Muscle of arm (tissue), 14 donors: ENCODE measurements at places on chromosomes 7 and 10.

- no peak for DNase-seq
Observed at GRCh38 chr7:18975276-18975675, 142.2 kb downstream of the TWIST1 start.

GRCh38 chr7:57354679-57355338, 95.2 kb upstream of the ZNF716 start:
- no peak for DNase-seq

- no peak for DNase-seq
Observed at GRCh38 chr10:127452568-127452967, 96.5 kb upstream of the NPS start.

DNA sequence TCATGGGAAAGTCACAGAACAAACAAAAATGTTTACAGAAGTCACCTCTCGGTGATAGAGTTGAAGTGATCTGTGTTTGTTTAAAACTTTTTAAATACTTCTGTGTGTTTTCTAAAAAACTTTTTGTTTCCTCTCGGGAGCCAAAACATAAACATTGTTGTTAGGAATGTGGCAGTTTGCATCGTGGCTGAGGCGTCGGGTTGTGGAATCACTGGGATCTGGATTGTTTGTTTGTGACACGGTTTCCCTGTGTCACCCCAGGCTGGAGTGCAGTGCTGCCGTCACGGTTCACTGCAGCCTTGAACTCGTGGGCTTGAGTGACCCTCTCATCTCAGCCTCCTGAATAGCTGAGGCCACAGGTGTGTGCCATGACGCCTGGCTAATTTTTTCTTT, 29.0 kb upstream of the SUN1 start:
- DNase-seq: no peak

GRCh38 chr10:123855008-123855684, 36.5 kb downstream of the CPXM2 start:
- no peak for DNase-seq

GRCh38 chr7:83697804-83698530, 49.0 kb upstream of the SEMA3E start:
- no peak for DNase-seq

GRCh38 chr10:87659571-87660483, at the start of gene PAPSS2:
TSS of gene PAPSS2 (plus strand) at chr10:87659878. CDS start at chr10:87659982, 104 bp downstream.
- DNase-seq: peak; percentile 65

DNA sequence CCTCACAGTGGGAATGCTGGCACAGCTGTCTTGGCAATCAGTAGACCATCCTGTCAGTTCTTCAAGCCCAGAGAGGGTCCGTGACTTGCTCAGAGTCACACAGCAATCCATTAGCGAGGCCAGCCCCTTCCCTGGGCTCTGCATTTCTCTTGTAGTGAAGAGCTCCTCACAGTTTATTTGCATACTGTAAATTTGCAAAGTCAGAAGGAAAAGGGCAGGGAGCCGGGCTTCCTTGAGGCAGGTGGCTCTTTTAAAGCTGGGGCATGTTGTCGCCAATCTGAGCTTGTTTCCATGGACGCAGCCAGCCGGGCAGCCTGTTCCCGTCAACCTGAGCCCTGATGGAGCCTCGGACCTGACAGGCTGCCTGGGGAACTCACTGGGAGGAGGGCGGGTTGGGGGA, 123.4 kb downstream of the CUX1 start:
- DNase-seq: no peak

- no peak for DNase-seq
Observed at GRCh38 chr10:122521011-122521410, 39.5 kb upstream of the DMBT1 start.

- no peak for DNase-seq
Observed at GRCh38 chr7:159105066-159105780, 39.4 kb downstream of the VIPR2 start.
